ENCODE measurements at places on chromosomes 6 and 20.

DNA sequence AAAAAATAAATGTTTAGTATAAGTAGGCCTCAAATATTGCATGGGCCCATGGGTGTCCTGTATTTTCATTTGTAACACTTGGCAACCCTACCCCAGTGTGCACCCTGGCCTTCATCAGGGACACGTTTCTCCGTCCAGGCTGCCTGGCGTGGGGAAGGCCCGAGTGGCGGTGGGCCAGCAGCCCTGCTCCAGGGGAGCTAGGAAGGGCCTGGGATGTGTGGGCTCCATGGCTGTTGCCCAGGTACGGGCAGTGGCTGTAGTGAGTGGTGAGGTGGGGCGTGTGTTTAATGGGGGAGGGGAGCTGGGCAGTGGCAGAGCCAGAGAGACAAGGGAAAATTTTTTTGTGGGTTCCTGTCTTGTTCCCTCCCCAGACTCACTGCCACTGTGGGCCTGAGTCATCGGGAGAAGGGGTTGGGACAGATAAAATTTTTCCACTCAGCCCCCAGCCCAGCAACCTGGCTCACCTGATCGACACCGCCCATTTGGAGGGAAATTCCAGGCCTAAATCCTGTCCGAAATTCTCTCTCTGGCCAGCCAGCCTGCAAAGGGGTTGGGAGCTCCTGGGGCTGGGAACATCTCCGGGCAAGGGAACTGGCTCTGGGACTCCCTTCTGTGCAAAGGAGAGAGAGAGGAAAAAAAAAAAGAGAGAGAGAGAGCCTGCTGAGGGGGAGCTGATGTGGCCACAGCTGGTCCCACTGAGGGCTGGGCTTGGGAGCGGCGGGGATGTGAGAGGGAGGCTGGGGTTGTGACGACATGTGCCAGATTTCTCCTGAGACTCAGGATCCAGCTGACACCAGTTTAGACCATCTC lies 32.5 kb upstream of the VEGFA start:
- no peak for DNase-seq

DNA sequence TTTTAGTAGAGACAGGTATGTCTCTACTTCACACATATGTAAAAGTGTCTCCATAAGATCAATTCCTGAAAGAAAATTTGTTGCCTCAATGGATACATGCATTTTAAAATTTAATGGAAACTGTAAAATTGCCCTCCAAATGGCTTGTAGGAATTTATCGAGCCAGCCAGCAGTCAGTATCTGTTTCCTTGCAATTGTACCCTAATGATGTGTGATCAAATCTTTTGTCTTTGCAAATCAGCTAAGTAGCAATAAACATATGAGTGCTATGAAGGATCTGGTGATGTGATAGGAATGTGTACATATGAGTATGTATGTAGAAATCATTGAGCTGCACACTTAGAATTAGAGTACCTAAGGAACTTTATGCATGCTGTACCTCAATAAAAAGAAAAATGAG lies 253.0 kb downstream of the MAFB start:
- no peak for DNase-seq

DNA sequence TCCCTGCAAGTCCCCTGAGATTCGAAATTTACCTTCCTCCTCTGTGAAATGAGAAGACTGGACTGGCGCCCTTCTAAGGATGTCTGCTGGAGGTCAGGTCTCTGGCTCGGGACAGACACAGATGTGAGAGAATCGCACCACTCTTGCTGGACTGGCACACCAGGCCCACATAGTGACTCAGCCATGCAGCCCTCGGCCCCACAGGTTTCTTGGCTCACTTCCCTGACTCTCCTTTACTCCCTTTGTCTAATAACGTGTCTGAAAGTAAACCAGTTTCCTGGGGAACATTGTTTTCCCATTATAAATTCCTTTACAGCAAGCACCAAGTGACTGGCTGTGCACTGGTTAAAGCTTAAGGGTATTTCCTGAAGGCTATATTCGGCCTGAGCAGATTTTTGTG lies 106.7 kb upstream of the PLEKHG1 start:
- DNase-seq: peak; percentile 86

- DNase-seq: peak; percentile 47
These were observed 161.3 kb downstream of the PHACTR3 start for GRCh38 chr20:59765599-59766177.

- DNase-seq: no peak
These were observed 456.4 kb upstream of the CDH4 start for GRCh38 chr20:60795651-60796050.

GRCh38 chr6:29967379-29968010 lies 25.2 kb downstream of the HLA-A start:
- no peak for DNase-seq

DNA sequence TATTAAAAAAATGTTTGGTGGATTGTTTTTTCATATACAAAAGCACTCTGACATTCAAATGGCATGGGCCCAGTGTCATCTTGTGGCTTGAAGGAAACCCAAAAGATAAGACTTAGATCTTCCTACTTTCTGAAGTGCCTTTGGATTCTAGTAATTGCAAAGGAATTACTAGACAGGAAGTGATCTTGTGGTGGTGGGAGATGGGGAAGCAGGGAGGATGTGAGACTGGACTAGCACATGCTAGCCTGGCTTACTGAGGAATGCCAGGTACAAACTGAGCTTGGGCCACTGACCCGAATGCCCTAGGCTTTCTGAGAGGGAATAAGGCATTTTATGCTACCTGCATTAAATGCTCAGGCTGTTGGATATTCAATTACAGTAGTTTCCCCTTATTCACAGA lies 59.0 kb downstream of the AFG1L start:
- DNase-seq: no peak

- no peak for DNase-seq
These were observed 43.4 kb downstream of the LRFN2 start for GRCh38 chr6:40543776-40544175.

DNA sequence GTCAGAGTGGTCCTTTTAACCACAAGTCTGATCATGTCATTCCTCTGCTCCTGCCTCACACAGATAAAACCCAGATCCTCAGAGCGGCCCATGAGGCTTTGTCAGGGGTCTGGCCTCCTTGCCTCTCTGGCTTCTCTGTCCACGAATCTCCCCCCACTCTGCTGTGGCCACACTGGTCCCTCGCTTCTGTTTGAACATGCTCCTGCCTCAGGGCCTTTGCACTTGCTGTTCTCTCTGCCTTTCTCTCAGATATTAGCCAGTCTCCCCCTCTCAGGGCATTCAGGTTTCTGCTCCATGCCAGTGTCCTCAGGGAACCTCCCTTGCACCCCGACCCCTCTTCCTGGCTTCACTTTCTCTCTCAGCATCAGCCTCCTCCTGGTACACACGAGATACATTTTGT lies 518.5 kb downstream of the PREX1 start:
- no peak for DNase-seq

DNA sequence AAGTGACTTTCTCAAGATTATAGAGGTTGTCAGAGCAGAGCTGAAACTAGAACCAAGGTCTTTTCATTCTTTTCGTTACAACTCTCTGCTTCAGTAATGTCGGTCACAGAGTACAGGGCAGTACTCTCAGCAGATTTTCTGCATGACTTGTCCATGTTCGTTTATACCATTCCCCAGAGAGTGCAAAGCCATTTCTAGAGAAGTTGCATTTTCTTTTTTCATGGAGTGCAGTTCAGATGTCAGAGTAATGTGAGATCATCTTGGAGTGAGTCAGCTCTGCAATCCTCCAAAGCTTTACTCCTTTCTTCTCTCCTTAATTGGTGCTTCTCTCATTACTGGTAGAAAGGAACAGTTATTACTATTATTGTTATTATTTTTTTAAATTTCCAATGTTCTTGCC lies 115.6 kb upstream of the B3GAT2 start:
- DNase-seq: no peak

GRCh38 chr6:31548544-31548873 lies 1.1 kb downstream of the NFKBIL1 start:
- DNase-seq: no peak

DNA sequence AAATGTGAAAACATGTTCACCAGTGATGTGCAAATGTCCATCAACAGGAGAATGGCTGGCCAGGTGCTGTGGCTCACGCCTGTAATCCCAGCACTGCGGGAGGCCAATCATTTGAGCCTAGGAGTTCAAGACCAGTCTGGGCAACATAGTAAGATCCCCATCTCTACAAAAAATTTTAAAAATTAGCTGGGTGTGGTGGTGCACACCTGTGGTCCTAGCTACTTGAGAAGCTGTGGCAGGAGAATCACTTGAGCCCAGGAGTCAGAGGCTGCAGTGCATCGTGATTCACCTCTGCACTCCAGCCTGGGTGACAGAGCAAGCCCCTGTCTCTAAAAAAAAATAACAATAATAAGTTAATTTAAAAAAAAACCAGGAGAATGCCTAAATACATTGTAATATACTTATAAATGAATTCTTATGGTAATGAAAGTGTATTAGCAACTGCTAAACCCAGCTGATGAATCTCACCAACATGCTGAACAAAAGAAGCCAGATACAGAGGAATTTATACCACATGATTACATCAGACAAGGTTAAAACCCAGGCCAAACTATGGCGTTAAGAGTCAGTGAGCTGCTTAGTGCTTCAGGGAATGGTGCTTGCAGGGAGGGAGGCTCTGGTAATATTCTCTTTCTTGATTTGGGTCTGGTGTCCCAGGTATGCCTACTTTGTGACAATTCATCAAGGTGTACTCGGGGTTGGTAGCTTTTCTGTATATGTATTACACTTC lies 36.4 kb downstream of the RPP40 start:
- no peak for DNase-seq

Measured in urothelium cell line (cell line).